Activated T-cell treated with anti-CD3 and anti-CD28 coated beads, Interleukin-2, amount 50 U/mL, for 48 hours (primary cell): ENCODE measurements at places on chromosomes 11 and 22.

GRCh38 chr11:29200791-29201562 lies 815.9 kb downstream of the KCNA4 start:
- no peak for DNase-seq

- DNase-seq = no peak
These were observed 265.2 kb downstream of the KCNA4 start for GRCh38 chr11:29751618-29752017.

- DNase-seq = no peak
These were observed 15.6 kb upstream of the ARHGAP8 start for GRCh38 chr22:44736581-44737405.

DNA sequence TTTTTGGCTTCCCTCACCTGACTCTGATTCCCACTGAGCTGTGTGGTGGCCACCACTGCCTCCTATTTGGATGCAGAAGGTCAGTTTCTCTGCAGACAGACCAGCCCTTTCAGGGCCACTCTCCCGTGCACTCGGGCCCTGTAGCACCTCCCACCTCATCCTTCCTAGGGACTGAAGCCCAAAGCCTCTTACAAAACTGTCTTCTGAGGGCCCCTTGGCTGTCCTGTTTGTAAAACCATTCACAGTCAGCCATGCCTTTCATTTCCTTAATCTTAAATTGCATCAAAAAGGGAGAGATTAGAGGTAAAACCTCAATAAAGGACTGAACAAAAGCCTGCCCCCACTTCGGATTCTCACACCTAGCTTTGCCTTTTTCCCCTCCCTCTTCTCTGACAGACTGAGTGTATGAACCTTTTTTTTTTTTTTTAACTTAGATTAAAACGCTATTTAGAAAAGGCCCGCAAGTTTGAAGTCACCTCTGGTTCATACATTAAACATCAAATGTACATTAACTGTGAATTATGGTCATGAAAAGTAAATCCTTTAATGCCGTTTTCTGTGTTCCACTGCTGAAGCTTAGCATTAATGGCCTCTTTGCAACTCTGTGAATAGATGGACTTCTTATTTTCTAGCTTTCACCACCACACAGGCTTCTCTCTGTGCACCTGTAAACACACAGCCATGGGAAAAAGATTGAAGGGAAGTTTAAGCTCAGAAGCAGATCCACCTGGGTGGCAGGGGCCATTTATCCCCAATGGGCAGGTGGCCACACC lies 247.2 kb upstream of the CADM1 start:
- no peak for DNase-seq

- no peak for DNase-seq
These were observed 27.2 kb upstream of the KCNQ1OT1 start for GRCh38 chr11:2726964-2727363.

GRCh38 chr22:45692549-45692948 lies 20.9 kb downstream of the ATXN10 start:
- DNase-seq = no peak

DNA sequence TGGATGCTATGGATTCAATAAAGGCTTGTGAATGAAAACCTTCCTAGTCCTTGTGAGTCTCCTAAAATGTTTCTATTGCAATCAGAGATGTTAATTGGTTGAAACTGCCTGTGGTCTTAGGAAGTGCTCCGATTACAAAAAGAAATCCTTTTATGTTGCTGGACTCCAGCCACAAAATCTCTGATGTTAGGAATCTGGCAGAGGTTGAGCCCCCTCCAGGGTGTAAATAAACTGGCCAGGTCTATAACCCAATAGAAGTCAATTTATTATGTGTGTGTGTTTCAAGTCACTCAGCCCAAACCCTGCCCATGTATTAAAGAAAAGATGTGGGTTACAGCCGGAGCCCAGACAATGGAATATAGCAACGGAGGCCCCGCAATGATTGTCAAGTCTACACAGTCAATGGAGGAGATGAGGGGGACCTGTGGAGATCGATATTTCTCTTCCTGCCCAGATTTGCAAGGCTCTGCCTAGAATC lies 218.1 kb upstream of the SORL1-AS1 start:
- DNase-seq = no peak

DNA sequence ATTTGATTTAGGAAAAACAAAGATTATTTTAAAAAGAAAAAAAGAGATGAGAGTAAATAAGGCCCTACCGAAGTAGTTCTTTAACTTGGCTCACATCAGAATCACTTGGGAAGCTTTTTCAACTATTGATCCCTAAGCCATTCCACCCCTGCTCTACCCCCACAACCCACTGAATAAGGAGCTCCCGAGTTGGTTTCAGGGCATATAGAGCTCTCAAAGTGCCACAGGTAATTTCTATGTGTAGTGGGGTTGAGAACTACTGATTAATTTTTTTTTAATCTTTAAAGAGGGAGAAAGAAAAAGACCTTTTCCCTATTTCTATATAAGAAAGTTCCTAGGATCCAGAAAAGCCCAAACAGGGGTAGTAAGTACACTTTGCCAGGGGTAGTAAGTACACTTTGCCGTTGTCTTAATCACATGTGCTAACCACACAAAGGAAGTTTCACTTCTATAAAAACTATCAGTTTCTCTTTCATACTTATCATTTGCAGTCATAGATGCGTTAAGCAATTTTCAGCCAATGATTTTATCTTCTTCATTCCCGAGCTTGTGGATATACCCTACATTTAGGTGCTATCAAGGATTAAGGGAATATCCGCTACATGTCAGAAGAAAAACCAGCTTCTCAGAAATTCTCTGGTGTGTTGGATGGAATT lies 108.4 kb upstream of the ZC3H12C start:
- no peak for DNase-seq

DNA sequence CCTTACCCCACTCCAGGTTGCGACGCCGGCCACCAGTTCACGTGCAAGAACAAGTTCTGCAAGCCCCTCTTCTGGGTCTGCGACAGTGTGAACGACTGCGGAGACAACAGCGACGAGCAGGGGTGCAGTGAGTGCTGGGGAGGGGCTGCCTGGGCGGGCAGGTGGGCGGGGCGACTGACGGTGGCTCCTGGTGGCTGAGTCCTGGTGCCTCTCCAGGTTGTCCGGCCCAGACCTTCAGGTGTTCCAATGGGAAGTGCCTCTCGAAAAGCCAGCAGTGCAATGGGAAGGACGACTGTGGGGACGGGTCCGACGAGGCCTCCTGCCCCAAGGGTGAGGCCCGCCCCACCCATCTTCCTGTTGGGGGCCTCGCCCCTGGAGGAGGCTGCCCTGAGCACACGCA lies 38.7 kb downstream of the ST14 start:
- DNase-seq = no peak

DNA sequence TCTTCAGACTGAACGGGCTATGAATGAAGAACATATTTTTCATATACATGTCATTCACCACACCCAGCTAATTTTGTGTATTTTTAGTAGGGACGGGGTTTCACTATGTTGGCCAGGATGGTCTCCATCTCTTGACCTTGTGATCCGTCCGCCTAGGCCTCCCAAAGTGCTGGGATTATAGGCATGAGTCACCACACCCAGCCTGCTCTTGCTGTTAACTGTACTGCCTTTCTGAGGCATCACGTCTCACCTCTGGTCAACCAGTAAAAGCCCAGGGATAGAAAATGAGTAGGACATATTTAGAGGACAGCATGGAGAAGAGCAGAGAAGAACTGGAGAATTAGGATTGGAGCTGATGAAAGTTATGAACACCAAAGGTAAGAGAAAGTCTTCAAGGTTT lies 55.6 kb downstream of the APOL3 start:
- DNase-seq = no peak

GRCh38 chr11:105357146-105357545 lies 217.6 kb upstream of the CARD18 start:
- no peak for DNase-seq

GRCh38 chr22:39960791-39961746 lies 872 bp downstream of the TMA7B start:
- DNase-seq = peak; percentile 82
